ENCODE measurements at places on chromosomes 3 and 15.

GRCh38 chr3:10983219-10983916 is 9.2 kb upstream of the SLC6A1 start:
- no peak for DNase-seq

DNA sequence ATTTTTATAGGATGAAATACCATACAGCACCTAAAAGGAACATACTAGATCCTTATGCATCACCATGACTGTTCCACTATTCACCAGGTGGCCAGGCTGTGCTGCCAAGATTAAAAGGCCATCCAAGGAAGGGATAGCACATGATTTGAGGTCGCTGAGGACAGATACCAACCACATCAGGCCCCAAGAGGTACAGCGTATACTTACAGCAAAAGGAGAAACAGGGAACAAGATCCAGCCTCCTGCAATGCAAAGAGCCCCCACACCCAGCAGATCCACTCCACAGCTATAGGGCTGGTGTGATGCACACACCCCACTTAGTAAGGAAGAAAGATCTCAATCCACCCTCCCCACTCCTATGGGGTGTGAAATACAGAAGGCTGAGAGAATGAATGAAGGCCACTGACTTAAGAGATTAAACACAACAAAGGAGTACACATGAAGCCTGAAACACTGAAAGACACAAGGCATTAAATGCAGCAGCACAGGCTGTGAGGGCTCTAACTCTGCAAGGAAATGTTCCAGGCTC is 32.0 kb upstream of the ZNF445 start:
- no peak for DNase-seq

DNA sequence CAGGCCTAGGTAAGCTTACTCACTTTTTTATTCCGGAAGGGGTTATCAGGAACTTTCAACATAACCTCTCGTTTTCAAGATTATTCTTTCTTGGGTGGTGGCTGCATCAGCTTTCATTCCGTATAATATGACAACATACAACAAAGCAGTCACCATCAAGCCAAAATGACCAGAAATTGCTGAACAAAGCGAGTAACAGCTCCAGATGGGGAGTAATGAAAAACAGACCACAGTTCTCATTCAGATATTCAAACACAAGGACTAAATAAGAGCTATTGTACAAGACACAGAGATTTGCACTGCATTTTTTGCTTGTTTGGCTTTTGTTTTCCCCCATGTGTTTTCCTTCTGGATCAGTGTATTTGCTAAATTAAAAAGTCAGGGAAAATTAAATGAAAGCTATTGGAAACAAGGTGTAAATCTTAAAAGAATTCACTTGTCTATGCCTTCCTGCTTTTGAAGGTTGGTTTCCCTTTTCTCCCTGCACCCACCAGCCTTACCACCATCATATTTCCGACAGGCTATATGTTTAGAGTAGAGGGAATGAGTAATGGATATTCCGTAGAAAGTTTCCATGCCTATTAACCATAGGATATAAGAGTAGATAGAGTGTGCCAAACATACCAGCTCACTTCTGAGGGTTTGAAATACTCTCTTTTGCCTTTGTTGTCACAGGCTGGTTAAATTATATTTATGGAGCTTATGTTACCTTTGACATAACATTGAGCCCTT is 213.6 kb downstream of the RBMS3 start:
- DNase-seq: no peak

- no peak for DNase-seq
Measured at GRCh38 chr3:112314649-112315048, 18.3 kb upstream of the CD200 start.

GRCh38 chr3:183148056-183148455 is 14.5 kb downstream of the LAMP3 start:
- no peak for DNase-seq

DNA sequence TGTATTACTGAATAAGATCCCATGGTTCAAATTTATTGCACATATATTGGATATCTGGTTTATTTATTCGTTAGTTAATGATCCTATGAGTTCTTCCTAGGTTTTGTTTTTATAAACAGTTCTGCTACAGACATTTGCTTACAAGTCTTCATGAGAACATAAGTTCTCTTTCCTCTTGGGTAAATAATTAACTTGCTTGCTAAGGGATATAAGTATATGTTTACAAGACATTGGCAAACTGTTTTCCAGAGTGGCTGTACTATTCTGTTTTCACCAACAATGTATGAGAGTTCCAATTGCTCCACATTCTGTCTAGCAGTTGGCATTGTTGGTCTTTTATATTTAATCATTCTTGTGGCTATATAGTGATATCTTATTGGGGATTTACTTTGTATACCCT is 341.8 kb upstream of the GBE1 start:
- no peak for DNase-seq

DNA sequence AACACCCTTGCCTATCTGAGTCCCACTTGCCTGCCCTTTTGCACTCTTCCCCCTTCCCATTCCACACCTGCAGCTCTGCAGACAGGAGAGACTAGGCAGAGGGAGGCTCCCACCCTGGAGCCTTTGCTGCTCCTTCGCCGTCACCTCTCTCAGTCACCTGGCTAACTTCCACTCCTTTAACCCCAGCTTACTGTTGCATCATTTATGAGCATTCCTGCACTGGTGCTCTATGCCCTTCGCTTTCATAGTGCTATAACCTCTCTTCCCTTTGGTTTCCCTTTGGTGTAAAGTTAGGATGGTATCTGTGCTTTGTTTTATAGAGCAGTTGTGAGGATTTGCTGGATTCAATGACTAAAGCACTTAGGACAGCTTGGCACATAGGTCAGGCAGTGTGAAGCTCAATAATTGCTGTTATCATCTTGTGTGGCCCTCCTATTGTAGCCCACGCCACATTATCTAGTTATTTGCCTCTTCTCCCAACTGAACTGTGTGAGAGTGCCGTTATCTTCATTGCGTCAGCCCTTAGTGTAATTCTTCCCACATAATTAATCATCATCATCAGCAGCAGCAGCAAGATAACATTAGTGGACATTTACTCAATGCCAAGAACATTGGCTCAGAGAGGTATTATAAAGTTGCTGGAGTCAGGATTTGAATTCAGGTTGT is 253.9 kb downstream of the CACNA2D3 start:
- no peak for DNase-seq
